ENCODE measurements at places on chromosomes 12 and 14. TPM values are rescaled to one million over a fixed set of nuclear protein-coding genes. Genes with fewer than 3 reads are reported as not detected.

Gene SLC25A21
- total RNA-seq = 1.7 TPM

DNA sequence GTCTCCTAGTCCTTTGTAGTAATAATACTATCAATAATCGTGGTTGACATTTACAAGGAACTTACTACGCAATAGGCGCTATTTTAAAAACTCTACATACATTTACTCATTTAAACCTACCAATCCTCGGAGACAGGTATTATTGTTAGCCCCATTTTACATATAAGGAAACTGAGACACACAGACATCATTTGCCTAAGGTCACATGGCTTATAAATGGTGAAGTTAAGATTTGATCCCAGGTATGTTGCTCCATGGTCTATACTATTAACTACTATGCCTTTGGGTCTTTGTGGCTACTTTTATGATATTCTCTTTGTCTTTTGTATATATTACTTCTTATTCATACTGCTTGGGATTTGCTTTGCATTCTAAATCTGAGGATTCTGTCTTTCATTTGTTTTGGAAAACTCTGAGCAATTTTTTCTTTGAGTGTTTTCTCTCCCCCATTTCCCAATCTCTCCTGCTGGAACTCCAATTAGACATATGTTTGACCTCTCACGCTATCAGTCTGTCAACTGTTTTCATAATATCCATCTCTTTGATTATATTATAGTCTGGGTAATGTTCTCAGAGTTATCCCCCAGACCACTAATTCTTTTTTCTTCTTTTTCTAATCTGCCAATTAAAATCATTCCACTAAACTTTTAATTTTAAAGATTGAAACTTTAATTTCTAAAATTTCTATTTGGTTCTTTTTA lies 10.9 kb downstream of the NT5DC3 start:
- DNase-seq = no peak

DNA sequence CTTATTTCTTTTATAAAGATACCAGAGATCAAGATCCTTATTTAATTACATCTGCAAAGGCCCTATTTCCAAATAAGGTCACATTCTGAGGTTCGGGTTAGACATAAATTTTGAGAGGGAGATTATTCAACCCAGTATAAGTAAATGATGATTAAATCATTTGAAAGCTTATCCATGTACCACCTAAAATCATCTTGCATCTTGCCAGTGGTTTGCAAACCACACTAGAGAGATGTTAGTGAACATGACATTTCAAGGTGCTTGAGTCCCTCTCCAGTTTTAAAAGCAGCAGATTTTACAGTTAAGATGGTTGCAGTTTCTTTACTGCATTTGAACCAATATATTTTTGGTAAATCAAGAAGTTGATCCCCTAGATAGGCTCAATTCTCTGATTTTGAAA lies 49.9 kb upstream of the TMPO start:
- DNase-seq = no peak

- no peak for DNase-seq
These were observed 65.1 kb upstream of the FBXO21 start for GRCh38 chr12:117255386-117255785.

Data from cerebellum (tissue), 4 donors.